ENCODE measurements at places on chromosomes 13 and 19. TPM values are rescaled to one million over a fixed set of nuclear protein-coding genes. Genes with fewer than 3 reads are reported as not detected.

Gene PRR19
- not detected for total RNA-seq

Gene FLT3
- 0.26 TPM for total RNA-seq

Gene TSHZ3
- total RNA-seq, result 5.6 TPM

Gene SWSAP1
- total RNA-seq, result 0.44 TPM

Gene LHFPL6
- 39.0 TPM for total RNA-seq

Gene HTR2A
- 0.78 TPM for total RNA-seq

Gene RUBCNL
- 1.5 TPM for total RNA-seq

Gene OR4F17
- not detected for total RNA-seq

Gene KLHL26
- total RNA-seq, result 11.3 TPM

Gene CGB8
- total RNA-seq, result not detected

DNA sequence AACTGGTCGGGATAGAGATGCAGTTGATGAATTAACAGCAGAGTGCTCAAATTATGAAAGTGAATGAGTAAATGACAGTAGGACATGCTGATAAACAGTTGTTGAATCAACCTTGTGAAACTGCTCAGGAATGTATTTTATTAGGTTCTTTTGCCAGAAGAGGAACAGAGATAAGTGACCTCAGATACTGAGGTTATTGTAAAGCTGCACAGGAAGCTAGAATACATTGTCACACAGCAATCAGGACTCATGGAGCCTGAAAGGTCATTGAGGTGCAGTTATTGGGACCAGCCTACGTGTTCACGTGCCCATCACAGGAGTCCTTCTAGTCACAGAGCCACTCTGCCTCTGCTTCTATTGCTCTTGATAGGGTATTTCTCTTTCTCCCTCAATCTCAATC, 47.5 kb upstream of the MED4 start:
- H3K27ac ChIP-seq, result no peak overlapping the region
- DNase-seq, result no peak
- no peak overlapping the region for H3K4me3 ChIP-seq
- H3K4me1 ChIP-seq, result peaks cover 8% of the 10 kb centered on the region

GRCh38 chr19:5489551-5489950, 34.3 kb downstream of the ZNRF4 start:
- no peaks in the 10 kb centered on the region for H3K27me3 ChIP-seq
- H3K27ac ChIP-seq, result no peak overlapping the region
- no peak overlapping the region for H3K4me3 ChIP-seq
- no peaks in the 10 kb centered on the region for H3K36me3 ChIP-seq
- DNase-seq, result no peak
- no peaks in the 10 kb centered on the region for H3K4me1 ChIP-seq

DNA sequence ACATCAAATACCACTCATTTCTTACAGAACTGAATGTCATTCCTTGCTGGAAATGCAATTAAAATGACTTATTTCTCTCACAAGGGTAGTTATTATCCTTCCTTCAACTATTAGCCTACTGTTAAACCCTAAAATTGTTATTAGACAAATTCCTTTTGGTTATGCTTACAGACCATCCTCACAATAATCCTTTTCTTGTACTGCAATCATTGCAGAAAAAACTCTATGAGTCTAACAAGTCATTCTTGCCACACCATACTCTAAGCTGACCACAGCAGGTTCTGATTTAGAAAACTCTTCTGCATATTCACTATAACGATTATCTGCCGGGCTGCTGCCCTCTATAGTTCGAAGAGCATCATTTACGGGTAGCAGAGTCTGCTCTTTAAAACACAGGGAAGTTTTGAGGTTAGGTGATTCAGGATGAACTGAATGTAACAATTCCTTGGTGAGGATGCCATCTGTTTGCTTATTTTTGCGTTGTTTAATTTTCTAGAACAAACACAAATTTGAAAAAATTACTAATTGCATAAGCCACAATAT, 38.2 kb downstream of the MTMR6 start:
- H3K36me3 ChIP-seq, result peaks cover 27% of the 10 kb centered on the region
- no peak overlapping the region for H3K27ac ChIP-seq
- no peaks in the 10 kb centered on the region for H3K4me1 ChIP-seq

GRCh38 chr13:41568972-41569351, 111.6 kb downstream of the RGCC start:
- no peak overlapping the region for H3K4me3 ChIP-seq
- H3K36me3 ChIP-seq, result peaks cover 13% of the 10 kb centered on the region
- no peak overlapping the region for H3K27ac ChIP-seq
- H3K27me3 ChIP-seq, result no peaks in the 10 kb centered on the region
- DNase-seq, result no peak
- no peaks in the 10 kb centered on the region for H3K4me1 ChIP-seq

GRCh38 chr19:703651-704446, 4.9 kb upstream of the PALM start:
- H3K27ac ChIP-seq, result no peak overlapping the region
- peak overlapping the region; percentile 14 for H3K4me3 ChIP-seq
- peaks cover 21% of the 10 kb centered on the region for H3K4me1 ChIP-seq
- no peaks in the 10 kb centered on the region for H3K36me3 ChIP-seq
- no peaks in the 10 kb centered on the region for H3K27me3 ChIP-seq

GRCh38 chr19:11982526-11982925, 17.7 kb downstream of the ZNF763 start:
- H3K27ac ChIP-seq, result no peak overlapping the region
- H3K4me3 ChIP-seq, result no peak overlapping the region
- no peaks in the 10 kb centered on the region for H3K27me3 ChIP-seq
- peaks cover 22% of the 10 kb centered on the region for H3K36me3 ChIP-seq
- H3K4me1 ChIP-seq, result no peaks in the 10 kb centered on the region

- DNase-seq, result no peak
- H3K27me3 ChIP-seq, result no peaks in the 10 kb centered on the region
- no peaks in the 10 kb centered on the region for H3K4me1 ChIP-seq
Observed at GRCh38 chr19:28602675-28603298, 610.2 kb downstream of the UQCRFS1 start.

GRCh38 chr13:85995788-85996418, 196.7 kb upstream of the SLITRK6 start:
- no peaks in the 10 kb centered on the region for H3K27me3 ChIP-seq
- DNase-seq, result no peak
- no peaks in the 10 kb centered on the region for H3K4me1 ChIP-seq
- H3K36me3 ChIP-seq, result no peaks in the 10 kb centered on the region
- H3K4me3 ChIP-seq, result no peak overlapping the region

- H3K27me3 ChIP-seq, result peaks cover 16% of the 10 kb centered on the region
- DNase-seq, result no peak
- H3K36me3 ChIP-seq, result no peaks in the 10 kb centered on the region
- H3K4me3 ChIP-seq, result no peak overlapping the region
- peaks cover 12% of the 10 kb centered on the region for H3K4me1 ChIP-seq
- H3K27ac ChIP-seq, result no peak overlapping the region
Observed at GRCh38 chr13:99897076-99897440, 74.5 kb downstream of the ZIC5 start.

- no peak for DNase-seq
- H3K27ac ChIP-seq, result no peak overlapping the region
Observed at GRCh38 chr13:107548338-107548737, 667.0 kb downstream of the LIG4 start.

- H3K27me3 ChIP-seq, result no peaks in the 10 kb centered on the region
- H3K36me3 ChIP-seq, result no peaks in the 10 kb centered on the region
- H3K27ac ChIP-seq, result no peak overlapping the region
- DNase-seq, result no peak
Observed at GRCh38 chr19:30566681-30567420, 194.7 kb downstream of the ZNF536 start.

- H3K4me1 ChIP-seq, result peaks cover 64% of the 10 kb centered on the region
- H3K27me3 ChIP-seq, result no peaks in the 10 kb centered on the region
- H3K36me3 ChIP-seq, result peaks cover 29% of the 10 kb centered on the region
- peak; percentile 89 for DNase-seq
Observed at GRCh38 chr13:113820813-113821651, 42.8 kb downstream of the GAS6 start.

DNA sequence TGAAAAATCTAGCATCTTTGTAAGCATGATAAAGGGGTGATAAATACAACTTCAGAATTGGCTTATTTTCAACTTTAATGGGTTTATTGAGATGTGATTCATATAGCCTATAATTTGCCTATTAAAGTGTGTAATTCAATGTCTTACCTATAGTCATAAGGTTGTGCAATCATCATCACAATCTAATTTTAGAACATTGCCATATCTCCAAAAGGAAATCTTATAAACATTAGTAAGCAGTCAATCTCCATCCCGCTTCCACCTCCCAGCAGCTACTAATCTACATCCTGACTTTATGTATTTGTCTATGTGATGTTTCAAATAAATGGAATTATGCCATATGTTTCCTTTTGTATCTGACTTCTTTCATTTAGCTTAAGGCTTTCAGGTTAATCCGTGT, 145.2 kb upstream of the KLHL1 start:
- H3K4me3 ChIP-seq, result no peak overlapping the region
- H3K36me3 ChIP-seq, result no peaks in the 10 kb centered on the region
- no peaks in the 10 kb centered on the region for H3K4me1 ChIP-seq
- no peak for DNase-seq
- H3K27me3 ChIP-seq, result no peaks in the 10 kb centered on the region

GRCh38 chr13:25046985-25047511, 48.9 kb upstream of the PABPC3 start:
- H3K27ac ChIP-seq, result no peak overlapping the region
- H3K4me3 ChIP-seq, result peak overlapping the region; percentile 37
- DNase-seq, result no peak
- H3K27me3 ChIP-seq, result no peaks in the 10 kb centered on the region

DNA sequence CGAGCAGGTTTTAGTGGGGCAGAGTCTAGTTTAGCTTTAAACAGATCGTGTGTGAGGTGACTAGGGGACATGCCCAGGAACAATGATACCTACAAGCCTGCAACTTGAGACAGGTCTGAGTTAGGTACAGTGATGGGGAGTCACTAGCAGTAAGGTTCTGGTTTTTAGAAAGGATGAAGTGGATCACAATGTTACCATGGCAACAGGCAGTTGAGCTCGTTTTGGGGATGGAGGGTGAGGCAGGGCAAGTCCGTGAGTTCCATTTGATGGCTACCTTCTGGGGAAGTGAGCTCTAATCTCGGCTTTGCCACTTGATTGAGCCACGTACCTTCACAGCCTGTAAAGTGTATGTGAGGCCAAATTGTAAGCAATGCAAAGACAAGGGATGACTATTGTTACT, 76.0 kb upstream of the GTF3A start:
- DNase-seq, result no peak
- no peaks in the 10 kb centered on the region for H3K4me1 ChIP-seq
- no peaks in the 10 kb centered on the region for H3K27me3 ChIP-seq
